ENCODE measurements at places on chromosomes 13 and 19.

GRCh38 chr13:102582256-102582655, 14.5 kb upstream of the TPP2 start:
- DNase-seq, result no peak

GRCh38 chr13:112333756-112334543, 42.2 kb upstream of the SPACA7 start:
- DNase-seq, result no peak

DNA sequence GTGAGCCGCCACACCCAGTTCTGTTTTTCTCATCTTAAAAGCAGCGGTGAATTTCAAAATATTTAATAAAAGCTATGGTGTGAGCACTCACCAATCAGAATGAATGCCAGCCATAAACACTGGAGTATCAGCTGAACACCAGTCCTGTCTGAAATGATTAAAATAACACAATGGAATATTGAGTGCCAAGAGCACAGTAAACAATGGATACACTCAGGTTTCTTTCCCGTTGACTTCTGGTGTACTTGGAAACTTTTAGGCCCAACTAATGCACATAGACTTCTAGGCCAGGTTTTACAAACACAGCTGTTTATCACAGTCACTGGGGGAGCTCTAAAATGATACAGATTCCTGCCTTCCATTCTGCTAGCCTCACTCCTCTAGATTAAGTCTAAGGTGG, 68.3 kb downstream of the SLC6A16 start:
- no peak for DNase-seq

DNA sequence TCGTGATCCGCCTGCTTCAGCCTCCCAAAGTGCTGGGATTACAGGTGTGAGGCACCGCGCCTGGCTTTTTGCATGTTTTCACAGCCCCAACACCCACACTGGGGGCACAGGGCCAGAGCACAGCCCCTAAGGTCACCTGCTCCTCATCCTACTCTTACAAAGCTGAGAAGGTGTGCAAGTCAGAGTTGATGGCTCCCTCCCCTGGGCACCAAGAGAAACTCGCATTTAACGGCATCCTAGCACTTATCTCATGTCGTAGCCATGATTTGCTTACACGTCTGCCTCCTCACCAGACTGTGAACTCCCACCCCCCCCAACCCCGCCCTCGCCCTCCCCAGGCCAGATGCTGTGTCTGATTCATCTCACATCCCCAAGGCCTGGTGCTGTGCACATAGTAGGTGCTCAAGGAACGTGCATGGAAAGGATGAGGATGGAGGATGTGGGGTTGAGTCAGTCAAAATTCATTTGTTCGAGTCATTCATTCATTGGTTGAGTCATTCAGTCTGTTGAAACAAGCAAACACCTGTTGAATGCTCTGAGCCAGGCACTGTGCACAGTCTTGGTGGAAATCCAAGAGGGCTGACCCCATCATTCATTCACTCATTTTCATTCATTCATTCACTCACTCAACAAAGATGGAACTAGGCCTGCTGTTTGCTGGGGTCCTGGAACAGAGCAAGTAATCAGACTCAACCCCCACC, 11.3 kb downstream of the SHANK1 start:
- DNase-seq, result no peak

GRCh38 chr19:11171144-11171543, 15.6 kb upstream of the SPC24 start:
- DNase-seq, result no peak

DNA sequence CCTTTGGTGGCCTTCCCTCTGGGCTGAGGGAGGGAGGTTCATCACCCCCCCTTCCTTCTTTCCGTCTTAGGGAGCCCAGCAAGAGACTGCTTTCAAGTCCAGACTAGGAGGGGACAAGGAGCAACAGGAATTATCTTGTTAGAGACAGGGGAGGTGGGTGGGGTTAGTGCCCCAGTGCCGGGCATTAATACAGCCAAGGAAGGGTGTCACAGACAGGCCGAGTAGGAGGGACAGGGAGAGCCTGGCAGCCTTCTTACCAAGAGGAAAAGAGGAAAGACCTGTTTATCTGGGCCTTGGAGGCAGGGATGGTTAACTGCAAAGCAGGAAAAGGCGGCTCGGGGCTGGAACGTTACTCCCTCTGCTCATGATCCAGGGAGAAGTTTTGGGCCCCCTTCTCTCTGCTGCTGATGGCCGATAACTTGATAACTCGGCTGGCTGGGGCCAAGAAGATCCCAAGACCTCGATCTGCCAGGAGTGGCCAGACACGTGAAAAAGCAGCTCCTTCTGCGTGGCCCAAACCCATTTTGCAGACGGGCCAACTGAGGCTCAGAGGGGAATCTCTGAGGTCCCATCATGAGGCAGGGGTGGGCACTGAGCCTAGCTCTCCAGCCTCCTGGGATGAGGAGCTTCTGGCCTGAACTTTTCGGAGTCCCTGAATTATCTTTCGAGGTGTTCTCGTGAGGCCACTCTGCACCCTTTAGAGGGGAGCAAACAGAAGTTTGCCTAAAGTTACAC, 79.3 kb downstream of the PTPRS start:
- no peak for DNase-seq

GRCh38 chr19:48674921-48675824, 2.4 kb upstream of the NTN5 start:
- peak; percentile 78 for DNase-seq

GRCh38 chr13:76925115-76925514, 23.2 kb upstream of the ACOD1 start:
- DNase-seq, result no peak

DNA sequence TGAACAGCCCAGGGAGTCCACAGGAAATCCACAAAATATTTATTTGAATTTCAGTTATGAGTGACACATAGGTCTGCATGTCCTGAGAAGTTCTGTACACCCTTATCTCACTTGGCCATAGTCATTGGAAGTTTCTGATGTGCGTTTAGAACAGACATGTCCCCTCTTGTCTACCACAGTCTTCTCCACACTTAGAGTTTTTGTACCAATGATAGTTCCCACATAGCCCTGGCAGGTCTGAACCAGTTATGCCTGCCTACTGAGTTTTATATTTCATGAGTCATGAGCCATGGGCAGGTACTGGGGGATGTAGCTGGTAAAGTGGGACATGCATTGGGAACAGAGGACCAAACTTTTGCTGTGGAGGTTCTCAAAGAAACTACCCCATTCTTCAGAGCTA, 11.3 kb downstream of the ZNF132 start:
- DNase-seq, result no peak

GRCh38 chr13:96816261-96816660, 178.0 kb downstream of the OXGR1 start:
- DNase-seq, result no peak

- DNase-seq, result no peak
Observed at GRCh38 chr13:25608181-25608580, 236.4 kb downstream of the ATP8A2 start.

DNA sequence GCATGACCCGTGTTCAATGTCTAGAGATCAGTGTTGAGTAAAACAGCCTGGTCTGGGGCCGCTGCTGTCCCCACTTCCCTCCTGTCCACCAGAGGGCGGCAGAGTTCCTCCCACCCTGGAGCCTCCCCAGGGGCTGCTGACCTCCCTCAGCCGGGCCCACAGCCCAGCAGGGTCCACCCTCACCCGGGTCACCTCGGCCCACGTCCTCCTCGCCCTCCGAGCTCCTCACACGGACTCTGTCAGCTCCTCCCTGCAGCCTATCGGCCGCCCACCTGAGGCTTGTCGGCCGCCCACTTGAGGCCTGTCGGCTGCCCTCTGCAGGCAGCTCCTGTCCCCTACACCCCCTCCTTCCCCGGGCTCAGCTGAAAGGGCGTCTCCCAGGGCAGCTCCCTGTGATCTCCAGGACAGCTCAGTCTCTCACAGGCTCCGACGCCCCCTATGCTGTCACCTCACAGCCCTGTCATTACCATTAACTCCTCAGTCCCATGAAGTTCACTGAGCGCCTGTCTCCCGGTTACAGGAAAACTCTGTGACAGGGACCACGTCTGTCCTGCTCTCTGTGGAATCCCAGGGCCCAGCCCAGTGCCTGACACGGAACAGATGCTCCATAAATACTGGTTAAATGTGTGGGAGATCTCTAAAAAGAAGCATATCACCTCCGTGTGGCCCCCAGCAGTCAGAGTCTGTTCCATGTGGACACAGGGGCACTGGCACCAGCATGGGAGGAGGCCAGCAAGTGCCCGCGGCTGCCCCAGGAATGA, 1.5 kb upstream of the CEACAM5 start:
- peak; percentile 15 for DNase-seq

DNA sequence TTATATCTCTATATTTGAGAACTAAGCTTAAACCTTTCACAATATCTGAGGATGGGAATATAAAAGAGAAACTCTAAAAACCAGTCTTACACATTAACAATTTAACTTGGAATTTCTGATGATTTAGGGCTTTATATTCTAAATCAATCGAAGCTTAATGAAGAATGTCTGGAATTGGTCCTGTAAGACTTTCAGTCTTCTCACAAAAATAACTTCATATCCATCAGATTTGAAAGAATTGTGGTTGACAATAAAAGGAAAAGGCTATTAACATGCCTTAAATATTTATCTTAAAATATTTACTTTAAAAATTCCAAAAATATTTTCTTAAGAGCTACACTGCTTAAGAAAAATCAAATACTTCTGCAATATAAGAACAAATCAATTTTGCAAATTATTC, 27.3 kb downstream of the MYCBP2 start:
- DNase-seq, result no peak

Measured in HFFc6 (cell line).